Upper lobe of left lung (tissue), 6 donors: ENCODE measurements at places on chromosomes 6 and 20.
A peak's percentile ranks its signal among the peaks of the same experiment; 100 is the strongest.

GRCh38 chr20:60300374-60300773 is 342.2 kb downstream of the CDH26 start:
- no peak for DNase-seq

DNA sequence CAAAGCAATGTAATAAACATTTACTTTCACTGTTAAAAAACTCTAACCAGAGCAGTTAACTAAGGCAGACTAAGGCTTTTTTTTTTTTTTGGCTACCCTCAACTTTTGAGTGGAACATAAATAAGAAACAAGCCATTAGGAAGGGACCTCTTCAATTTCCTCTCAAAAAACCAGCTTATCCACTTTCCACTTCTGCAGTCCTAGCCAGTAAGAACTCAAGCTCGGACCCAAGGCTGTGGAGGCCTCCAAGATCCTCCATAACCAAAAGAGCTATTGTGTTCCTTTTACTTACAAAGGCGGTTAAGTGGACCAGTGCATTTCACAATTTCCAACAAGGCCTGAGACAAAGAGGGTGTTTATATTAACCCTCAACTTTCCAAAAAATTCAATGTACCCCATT is 5.3 kb downstream of the KCNK5 start:
- DNase-seq, result peak; percentile 75

DNA sequence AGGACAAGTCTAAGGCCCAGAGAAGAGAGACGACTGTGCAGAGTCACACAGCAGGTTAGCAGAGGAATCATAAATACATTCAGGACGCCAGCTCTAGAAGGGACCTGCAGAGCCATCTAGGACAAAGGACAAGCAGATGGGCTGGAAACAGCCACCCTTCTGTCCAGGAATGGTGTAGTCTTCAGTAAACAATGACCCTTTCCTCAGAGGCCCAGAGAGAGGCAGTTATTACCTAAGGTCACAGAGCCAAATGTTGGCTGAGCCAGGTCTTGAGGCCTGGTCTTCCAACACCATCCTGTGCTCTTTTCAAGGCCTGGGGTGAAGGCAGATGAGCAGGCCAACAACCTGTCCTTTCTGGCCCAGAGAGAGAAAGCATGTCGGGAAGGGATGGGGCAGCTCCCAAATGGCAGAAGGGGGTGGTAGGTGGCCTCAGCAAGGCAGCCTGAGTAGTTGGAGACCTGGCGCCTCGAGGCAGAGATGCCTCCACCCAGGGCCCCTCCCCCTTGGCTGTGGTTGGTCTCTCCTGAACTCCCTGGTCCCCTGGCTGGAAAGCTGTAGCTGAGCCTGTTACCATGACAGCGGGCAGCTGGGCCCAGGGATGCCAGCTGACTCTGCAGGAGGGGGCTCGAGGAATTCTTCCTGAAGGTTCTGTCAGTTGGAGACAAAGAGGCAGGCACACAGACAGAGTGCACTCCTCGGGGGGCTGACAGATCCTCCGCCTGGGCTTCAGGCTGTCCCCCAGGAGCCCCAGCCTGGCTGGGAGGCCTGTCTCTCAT is 24.8 kb downstream of the EPB41L1 start:
- DNase-seq, result no peak

DNA sequence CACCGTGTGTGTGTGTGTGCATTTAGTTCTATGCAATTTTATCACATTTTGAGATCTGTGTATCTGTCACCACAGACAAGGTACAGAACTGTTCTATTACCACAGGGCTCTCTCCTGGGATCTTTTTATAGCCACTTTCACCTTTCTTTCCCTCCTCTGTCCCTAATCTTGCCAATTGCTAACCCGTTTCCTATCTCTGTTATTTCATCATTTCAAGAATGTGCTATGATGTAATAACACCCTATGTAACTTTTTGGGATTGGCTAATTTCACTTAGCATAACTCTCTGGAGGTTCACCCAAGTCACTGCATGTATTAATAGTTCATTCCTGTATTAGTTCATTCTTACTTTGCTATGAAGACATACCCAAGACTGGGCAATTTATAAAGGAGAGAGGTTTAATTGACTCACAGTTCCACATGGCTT is 657.7 kb downstream of the QKI start:
- no peak for DNase-seq

DNA sequence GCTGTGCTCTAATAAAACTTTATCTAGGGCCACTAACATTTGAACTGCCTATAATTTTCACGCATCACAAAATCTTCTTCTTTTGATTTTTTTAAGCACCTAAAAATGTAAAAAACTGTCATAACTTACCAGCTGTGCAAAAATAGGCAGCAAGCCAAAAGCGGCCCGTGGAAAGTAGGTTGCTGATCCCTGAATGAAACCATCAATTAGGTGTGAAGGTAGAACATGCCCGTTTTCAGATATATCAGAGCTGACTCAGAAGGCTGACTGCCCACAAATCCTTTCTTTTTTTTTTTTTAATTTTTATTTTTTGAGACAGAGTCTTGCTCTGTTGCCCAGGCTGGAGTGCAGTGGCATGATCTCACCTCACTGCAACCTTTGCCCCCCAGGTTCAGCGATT is 4.9 kb upstream of the IPCEF1 start:
- DNase-seq, result no peak

- no peak for DNase-seq
These were observed 148.7 kb downstream of the DOK5 start for GRCh38 chr20:54623991-54624569.

DNA sequence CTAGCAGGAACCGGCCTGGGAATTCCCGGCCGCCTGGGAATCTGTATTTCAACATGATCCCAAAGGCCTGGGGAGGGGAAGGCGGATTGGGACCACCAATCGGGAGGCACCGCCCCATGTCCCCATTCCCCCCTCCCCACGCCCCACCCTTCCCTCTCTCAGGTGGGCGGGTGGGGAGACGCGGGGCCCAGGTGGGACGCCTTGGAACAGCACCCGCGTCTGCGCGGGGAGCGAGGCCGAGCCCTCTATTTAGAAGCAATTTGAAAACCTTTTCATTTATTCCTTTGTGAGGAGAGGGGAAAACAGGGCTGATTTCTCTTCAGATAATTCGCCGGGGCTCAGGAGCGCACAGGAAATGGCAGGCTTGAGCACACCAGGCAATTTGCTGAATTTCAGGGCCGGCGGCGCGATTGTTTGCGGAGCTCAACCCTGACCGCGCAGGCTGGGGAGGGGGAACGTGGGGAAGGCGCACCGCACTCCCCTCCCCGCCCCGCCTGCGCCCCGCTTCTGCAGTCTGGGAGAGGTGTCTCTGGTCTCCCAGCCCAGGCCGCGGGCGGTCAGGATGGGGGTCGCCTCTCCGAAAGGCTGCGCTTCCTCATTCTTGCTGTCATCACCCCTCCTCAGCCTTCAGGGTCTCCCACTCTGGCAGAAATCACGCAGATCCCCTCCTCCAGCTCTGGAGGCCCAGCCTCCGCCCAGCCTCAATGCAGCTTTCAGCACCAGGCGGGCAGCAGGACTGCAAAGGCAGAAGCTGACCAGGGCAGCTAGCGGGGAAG is 170.0 kb downstream of the GRM4 start:
- no peak for DNase-seq

- no peak for DNase-seq
These were observed 91.3 kb upstream of the HEY2 start for GRCh38 chr6:125658136-125658535.

GRCh38 chr6:25627001-25627400 is 25.0 kb upstream of the SCGN start:
- DNase-seq, result no peak
